ENCODE measurements at places on chromosomes 1 and 21. TPM values are rescaled to one million over a fixed set of nuclear protein-coding genes. Genes with fewer than 3 reads are reported as not detected.

- H3K27ac ChIP-seq, result no peak overlapping the region
- peaks cover 3% of the 10 kb centered on the region for H3K4me1 ChIP-seq
- H3K36me3 ChIP-seq, result peaks cover 13% of the 10 kb centered on the region
- DNase-seq, result no peak
Observed at GRCh38 chr1:93107395-93107794, 28.3 kb downstream of the MTF2 start.

DNA sequence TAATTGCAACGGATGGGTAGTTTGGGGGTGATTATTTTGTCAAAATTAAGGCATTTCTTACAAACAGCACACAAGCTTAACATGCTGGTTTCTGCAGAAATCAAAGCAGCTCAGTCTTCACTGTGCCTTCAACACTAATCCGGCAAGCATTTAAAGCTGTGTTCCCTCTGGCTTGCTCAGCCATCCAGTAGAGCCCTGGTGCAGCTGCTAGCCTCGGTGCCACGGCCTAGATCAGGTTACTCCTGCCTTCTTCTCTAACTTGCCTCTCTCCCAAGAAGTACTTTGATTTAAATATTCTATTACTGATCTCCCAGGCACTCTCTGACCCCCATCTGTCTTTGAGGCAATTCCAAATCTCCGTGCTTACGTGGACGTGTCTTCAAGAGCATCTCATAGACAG lies 85.6 kb downstream of the GREM2 start:
- H3K27ac ChIP-seq, result no peak overlapping the region
- no peak for DNase-seq
- no peaks in the 10 kb centered on the region for H3K4me1 ChIP-seq
- no peaks in the 10 kb centered on the region for H3K36me3 ChIP-seq
- no peaks in the 10 kb centered on the region for H3K27me3 ChIP-seq
- no peak overlapping the region for H3K4me3 ChIP-seq

The SPRR2G gene
- not detected for polyA plus RNA-seq

The HENMT1 gene
- polyA plus RNA-seq, result 4.7 TPM

Data from CD14-positive monocyte (primary cell).